ENCODE measurements at places on chromosomes 12 and 14.

DNA sequence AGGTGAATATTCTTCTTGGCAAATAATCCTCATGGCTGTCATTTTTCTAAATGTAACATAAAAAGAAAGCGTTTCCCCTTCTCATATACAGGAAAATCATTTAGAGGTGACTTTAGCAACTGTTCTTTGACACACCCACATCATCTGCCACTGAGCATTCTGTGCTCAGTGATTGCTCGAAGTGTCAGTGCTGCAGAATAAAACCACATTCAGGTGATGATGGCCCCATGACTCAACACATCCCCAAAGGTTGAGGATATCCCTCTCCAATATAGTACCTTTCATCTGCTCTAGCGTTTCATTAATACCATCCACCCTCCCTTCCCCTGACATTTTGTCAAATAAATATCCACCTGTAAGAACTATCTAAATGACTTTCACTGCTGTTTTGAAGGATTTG lies 28.7 kb upstream of the CPSF6 start:
- no peak for DNase-seq

DNA sequence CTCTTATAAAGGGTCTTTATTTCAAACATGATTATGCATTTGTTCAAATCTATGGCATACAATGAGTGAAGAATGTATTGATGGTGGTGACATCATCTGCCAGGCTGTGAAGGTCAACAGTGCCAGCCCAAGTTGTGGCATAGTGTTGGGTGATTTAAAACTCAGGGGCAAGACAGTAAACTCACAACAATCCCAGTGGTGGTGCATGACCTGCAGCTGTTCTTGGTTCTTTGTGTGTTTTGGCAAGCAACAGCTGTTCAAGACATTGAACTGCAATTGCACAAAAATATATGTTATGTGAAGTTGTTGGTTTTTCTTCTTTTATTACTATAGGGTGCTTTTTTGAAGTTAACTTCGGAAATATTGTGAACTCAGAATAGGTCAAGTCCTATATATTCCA lies 851.6 kb downstream of the NRXN3 start:
- DNase-seq: no peak

GRCh38 chr14:64510825-64511671 lies 6.5 kb downstream of the ZBTB1 start:
- peak; percentile 71 for DNase-seq

DNA sequence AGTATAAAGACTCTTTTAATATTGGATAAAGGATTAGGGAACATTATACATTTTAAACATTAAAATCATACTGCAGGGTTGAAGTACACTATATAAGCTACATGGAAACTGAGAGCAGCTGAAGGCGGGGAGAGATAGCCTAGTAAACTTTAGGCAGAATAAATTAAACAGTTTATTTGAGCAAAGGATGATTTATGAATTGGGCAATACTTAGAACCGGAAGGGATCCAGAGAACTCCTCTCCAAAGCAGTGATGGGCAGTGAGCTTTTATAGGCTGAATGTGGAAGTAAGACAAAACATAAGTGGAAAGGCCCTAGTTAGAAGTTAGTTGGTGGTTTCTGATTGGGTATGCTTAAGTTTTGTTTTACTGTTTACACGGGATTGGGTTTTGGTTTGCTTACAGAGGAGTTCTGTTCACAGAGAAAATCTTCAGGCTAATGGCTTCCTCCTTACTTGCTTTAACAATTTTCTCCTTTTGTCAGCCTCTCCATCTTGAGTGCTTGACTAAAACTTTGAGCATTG lies 18.9 kb downstream of the LEMD3 start:
- no peak for DNase-seq

DNA sequence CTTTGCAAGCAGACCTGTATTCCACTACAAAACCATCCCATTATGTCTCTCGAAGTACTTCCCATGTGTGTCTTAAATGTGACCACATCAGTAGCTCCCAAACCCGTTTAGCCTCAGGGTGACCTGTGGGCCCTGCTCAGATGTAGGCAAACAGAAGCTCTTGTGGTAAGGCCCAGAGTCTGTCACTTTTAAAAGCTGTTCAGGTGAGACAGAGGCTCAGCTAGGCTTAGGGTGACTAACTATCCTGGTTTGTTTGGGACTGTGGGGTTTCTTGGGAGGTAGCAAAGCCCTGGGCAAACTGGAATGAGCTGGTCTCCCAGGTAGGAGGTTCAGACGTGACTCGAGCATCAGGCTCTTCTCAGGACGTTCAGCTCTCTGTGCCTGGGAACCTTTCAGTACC lies 64.5 kb upstream of the VASH1 start:
- no peak for DNase-seq

GRCh38 chr12:53295891-53296219 lies 513 bp downstream of the PFDN5 start:
- DNase-seq: no peak

DNA sequence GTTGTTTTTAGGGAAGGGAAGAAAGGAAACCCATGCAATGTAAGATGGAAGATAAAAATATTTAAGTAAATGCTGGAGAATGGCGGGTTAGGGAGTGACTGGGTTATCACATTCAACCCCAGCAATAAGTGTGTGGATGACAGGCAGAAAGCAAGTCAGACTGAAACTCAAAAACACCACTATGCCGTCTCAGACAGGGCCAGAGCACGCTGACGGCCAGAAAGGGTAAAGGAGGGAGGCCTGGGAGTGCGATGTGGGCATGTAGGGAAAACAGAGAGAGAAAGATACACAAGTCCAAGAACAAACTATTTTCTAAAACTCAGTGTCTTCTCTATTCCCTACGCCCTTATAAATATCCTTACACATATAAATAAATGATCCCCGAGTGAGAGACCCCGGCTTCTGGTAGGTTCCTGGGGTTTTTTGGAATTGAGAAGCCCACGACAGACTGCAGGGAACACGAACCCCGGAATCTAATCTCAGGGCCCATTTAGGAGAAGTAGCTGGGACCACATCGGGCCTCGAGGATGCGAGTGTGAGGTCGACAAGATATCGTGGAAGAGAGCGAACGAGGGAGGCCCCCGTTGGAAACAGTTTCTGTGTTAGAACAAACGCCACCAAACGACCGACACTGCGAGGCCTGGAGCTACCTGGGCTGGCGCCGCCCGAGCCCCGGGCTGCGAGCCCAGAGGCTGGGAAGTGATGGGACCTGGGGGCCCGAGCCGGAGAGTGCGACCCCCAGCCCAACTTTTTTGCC lies 735 bp upstream of the OTX2 start:
- no peak for DNase-seq

GRCh38 chr12:27319848-27320247 lies 12.8 kb upstream of the BMAL2 start:
- no peak for DNase-seq

- no peak for DNase-seq
Observed at GRCh38 chr14:45083617-45083975, 320 bp upstream of the PRPF39 start.

DNA sequence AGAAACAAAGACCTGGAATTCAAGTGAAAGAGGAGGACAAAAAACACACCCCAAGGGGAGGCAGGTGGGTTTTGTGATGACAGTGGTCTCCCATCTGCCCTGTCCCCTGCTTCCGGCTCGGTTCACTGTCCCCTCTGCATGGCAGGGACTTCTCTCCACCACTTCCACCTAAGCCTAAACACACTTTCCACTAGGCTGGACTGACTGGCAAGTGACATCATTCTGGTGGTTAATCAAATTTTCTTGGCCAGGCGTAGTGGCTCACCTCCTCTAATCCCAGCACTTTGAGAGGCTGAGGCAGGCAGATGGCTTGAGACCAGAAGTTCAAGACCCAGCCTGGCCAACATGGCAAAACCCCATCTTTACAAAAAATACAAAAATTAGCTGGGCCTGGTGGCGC lies 11.9 kb downstream of the PLEKHG6 start:
- no peak for DNase-seq

- no peak for DNase-seq
Observed at GRCh38 chr14:63652406-63652805, 10.7 kb upstream of the WDR89 start.

DNA sequence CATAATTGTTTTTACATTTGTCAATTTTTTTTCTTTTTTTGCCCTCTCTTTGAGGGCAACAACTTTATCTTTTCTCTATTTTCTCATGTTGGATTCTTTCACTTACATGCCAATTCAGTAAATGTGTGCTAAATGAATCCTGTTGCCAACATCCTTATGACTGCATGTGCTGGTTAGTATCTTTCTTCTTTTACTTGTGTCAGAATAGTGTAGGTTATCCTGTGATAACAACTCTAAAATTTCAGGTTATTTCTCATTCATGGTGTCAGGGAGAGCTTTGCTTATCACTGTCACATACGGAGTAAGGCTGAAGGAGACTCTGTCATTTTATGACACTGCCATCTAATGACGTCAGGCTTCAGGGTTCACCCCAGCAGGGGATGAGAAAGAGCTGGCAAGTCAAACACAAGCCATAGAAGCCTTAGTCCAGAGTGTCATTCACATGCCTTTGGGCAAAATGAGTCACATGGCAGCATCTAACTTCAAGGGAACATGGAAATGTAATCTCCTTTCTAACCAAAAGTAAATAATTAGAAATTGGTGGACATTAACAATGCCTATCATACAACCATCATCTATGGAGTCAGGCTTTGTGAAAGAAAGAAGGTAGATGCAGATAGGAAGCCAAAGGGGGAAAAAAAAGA lies 242.5 kb upstream of the ATP2B1 start:
- DNase-seq: no peak

- no peak for DNase-seq
Observed at GRCh38 chr12:106288101-106288493, 14.4 kb upstream of the TCP11L2 start.

DNA sequence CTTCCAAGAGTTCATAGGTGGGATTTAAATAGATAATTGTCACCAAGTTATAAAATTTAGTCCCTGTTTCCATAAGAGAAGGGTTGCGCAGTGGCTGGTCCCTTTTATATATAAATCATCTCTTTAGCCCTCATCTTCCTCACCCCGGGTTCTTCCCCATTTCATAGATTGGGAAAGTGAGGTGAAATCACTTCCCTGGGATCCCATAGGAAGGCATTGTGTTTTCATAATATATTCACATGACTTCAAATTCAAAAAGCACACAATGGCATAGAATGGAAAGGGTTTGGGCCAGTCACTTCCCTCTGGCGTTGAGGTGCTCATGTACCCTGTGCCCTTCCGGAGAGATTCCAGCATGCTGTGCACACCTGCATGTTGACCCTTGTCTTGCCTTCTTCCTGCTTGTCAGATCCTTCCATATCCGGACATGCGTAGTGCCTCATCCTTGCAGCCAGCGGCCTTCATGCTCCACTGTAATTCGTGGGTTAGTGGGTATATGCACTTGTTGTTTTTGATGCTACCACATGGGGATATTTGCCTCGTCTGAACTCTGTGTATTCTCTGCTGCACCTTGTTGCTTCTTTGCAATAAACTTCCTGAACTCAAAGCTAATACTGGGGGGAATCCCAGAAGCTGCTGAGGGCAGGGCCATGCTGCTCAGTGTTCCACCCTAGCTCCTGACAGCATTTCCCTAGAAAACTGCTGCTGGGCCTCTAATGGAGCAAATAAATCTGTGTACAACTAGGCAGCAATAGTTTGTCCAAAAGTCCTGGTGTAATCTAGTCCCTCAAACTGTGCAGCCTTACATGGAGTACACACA lies 59.6 kb downstream of the ANAPC7 start:
- no peak for DNase-seq

DNA sequence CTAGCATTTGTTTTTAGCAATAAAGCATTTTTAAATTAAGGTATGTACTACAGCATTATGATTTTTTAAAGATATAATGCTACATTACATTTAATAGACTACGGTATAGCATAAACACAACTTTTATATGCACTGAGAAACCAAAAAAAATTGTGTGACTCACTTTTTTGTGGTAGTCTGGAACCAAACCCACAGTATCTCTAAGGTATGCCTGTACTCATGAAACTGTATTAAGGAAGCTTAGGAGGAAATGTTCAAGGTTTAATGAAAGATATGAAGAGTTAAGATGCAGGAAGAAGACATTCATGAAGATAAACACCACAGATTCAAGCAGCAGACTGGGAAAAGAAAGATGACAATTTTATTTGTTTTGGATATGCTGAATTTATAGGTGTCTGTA lies 51.7 kb downstream of the PPP1R12A start:
- DNase-seq: no peak

- no peak for DNase-seq
Observed at GRCh38 chr12:40168001-40168400, 56.8 kb upstream of the LRRK2 start.

- no peak for DNase-seq
Observed at GRCh38 chr14:75705014-75705413, 44.0 kb downstream of the TTLL5 start.

- no peak for DNase-seq
Observed at GRCh38 chr12:81440001-81440400, 319.1 kb downstream of the PPFIA2 start.

- DNase-seq: no peak
Observed at GRCh38 chr12:4483885-4484823, 38.5 kb upstream of the FGF6 start.

GRCh38 chr14:100263141-100263540 lies 24.2 kb downstream of the YY1 start:
- no peak for DNase-seq

- DNase-seq: peak; percentile 48
Observed at GRCh38 chr12:85923767-85924331, 49.8 kb downstream of the NTS start.

DNA sequence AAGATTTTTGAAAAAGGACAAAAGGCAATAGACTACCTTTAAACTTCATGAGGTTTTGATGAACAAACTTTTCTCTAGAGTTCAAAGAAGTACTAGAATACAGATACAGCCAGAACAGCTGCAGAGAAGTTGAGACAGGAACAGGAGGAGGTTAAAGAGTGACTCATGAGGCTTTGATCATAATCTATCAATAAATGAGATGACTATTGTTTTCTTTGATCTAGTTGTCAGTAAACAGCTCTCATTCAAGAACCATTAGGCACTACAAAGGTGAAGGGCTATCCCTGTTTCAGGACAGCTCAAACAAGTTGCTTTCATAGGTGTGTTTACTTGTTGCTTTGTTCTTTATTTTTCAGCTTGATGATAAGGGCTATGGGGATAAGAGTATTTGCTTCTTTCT lies 2.4 kb downstream of the WASHC3 start:
- DNase-seq: no peak

- DNase-seq: no peak
Observed at GRCh38 chr12:120376934-120377572, 8.1 kb upstream of the MSI1 start.

DNA sequence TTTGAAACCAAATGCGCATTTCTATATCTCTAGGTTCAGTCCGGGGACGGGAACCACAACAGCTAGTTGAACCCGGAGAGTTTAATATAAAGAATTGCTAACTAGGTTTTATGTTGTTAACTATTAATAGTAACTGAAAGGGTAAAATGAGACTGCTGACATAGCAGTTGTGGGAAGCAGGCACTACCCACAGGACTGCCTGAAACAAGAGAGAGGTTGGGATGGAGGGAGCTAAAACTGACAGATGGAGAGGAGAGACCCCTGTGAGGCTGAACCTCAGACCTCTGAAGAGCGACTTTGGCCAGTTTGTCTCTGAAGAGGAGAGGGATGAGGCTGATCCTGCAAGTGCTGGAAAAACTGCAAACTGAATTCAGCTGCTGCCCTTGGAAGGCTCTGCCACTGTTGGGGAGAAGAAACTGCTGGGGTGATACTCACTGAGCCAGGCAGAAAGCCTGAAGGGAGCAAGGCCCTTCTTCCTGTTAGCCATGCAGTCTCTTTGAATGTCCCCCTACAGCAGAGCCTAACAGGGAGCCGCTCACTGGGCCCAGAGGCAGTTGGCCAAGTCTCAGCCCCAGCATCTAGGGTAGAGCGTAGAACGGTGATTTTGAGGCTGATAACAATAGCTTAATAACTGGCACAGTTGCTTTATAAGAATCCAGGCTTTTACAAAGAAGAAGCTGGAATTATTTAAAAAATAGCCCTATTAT lies 172.2 kb downstream of the NPAS3 start:
- no peak for DNase-seq

Measured in ACHN (cell line).